Activated naive CD8-positive, alpha-beta T cell treated with anti-CD3 and anti-CD28 coated beads, Interleukin-2, amount 50 U/mL, for 16 hours (primary cell): ENCODE measurements at places on chromosomes 12 and 14.

DNA sequence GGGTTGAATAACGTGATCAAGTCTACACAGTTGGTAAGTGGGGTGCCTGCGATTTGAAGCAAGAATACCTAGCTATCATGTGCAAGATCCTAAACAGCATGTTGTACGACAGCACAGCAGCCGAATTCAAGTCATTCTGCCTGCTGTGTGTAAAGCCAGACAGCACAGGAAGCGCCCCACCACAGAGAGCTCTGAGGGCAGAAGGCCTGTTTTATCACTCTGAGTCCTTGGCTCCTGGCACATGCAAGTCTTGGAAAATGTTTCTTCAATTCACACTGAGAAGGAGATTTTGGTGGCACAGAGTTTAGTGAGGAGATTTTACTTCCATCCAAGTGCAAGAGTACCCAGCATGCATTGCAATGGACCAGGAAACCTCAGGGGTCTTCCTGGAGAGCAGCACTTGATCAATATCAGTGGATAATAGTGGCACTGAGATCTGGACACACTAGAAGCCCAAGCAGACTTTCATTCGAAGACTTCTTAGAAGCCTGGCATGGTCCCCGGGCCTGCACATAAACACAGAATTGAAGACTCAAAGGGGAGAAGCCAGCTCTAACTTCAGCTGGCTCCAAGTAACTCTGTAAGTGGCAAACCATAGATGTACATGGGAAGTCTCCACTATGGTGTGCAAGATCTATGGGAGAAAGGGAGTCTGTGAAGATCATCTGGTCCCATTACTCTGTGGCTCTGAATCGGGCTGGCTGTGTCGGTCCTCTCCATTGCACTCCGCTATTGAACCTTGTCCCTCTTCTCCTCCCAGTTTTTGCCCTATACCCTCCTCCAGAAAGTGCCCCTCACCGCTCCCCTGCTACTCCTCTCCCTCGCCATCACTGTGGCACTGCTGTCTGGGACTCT is 1.5 kb upstream of the KRT1 start:
- DNase-seq, result no peak

DNA sequence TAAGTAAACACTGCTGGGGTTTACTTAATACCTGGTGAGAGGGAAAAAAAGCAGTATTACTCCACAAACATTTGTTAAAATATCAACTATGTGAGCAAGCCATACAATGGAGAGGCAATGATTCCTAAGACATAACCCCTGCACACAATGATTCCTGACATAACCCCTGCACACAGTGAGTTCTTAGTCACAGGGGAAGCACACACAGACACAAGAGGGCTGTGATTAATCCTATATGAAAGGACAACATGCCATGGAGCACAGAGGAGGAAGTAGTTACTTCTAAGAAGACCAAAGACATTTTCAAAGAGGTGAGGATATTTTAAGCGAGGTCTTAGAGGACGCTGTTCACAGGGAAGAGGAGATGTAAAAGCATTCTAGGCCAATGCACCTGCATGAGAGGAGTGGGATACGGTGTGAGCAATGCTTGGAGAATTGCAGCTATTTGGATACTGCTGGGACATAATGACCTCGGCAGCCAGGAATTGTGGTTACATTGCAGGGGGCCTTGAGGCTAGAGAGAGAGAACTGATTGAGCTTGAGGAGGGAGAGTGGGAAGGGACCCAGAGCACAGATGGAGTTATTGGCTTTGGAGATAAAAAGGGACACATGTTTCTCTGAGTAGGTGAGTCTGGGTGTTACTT is 211.9 kb downstream of the APAF1 start:
- DNase-seq, result no peak

DNA sequence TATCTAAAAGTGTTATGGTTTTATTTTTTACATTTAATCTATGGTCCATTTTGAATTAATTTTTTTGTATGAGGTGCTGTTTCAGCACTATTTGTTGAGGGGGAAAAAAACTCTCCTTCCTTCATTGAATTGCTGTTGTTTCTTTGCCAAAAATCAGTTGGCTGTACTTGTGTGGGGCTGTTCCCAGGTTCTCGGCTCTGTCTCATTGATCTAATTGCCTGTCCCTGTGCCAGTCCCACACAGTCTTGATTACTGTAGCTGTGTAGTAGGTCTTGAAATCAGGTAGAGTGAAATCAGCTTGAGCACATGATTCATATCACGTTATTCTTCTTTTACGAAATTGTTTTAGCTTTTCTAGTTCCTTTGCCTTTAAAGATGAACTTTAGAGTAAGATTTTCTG is 109.7 kb downstream of the ADGRD1 start:
- DNase-seq, result no peak

DNA sequence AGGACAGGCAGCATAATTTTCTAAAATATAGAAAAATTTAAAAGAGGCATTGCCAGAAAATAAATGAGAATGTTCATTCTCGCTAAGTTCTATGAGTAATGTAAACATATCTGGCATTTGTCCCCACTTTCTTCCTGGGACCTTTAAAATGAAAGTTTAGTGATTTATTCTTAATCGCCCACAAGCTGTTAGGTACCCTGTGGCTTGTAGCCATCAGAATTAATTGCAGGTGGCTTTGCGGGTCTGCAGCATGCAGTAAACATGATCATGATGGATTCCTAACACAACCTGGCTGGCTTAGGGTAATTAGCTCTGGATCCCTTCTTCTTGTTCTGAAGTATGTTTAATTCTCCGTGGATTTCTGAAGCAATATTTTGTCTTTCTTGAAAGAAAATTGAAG is 103.5 kb upstream of the FRMD6 start:
- DNase-seq, result no peak

GRCh38 chr12:110102255-110102654 is 21.9 kb upstream of the IFT81 start:
- DNase-seq, result no peak

DNA sequence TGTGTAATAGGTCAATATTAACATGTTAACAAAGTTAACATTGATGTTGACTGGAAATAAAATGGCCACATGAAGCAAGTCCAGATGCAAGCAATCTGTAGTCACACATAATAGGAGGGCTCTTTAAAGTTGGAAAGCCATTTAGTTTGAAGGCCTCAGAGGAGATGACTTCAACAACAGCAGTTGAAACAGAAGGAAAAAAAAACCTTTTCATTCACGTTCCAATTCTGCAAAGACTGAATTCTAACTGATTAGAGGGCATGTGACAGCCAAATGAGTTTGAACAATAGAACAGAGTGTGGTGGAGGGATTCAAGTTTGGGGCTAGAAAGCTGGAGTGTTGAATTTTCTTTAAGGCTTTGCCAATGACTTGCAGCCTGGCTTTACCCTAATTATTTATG is 41.5 kb upstream of the DAAM1 start:
- DNase-seq, result no peak

DNA sequence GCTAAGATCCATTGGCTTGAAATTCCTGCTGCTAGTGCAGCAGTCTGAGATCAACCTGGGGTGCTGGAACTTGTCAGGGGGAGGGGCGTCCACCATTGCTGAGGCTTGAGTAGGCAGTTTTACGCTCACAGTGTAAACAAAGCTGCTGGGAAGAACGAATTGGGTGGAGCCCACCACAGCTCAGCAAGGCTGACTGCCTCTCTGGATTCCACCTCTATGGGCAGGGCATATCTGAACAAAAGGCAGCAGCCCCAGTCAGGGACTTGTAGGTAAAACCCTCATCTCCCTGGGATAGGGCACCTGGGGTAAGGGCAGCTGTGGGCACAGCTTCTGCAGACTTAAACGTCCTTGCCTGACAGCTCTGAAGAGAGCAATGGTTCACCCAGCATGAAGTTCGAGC is 191.7 kb downstream of the ALG10B start:
- DNase-seq, result no peak

DNA sequence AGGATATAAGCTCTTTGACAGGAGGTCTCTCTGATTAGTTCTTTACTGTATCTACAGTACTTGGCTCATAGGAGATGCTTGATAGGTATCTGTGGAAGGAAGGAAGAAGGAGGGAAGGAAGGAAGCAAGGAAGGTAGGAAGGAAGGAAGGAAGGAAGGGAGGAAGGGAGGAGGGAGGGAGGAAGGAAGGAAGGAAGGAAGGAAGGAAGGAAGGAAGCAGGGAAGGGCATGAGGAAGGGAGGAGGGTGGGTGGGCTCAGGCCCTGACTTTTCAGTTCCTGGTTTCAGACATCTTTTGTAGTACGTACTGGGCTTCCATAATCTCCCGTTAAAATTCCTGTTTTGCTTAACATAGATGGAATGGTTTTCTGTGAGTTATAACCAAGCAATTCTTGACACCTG is 175.0 kb upstream of the NUDT4 start:
- no peak for DNase-seq

DNA sequence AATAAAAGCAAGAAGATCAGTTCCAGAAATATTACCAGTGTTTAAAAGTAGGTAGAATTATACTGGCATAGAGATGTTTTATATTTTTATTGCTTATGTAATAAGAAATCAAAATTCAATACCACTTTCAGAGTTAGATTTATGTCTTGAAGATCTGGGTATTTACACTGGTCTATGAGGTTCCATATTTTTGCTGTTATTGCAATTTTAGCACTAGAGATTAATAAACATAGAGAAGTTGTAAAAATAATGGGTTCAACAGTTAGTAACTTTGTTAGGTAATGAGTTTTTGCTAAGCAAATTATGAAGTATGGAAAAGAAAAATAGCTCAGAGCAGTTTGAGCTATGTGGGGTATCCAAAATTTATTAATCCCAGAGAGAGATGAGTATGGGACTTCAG is 188.1 kb downstream of the SYT10 start:
- DNase-seq, result no peak
